NCI-H1417 (cell line): ENCODE measurements at places on chromosomes 16 and 17.

- no peak for DNase-seq
These were observed 220.0 kb downstream of the SOX9 start for GRCh38 chr17:72340836-72341235.

DNA sequence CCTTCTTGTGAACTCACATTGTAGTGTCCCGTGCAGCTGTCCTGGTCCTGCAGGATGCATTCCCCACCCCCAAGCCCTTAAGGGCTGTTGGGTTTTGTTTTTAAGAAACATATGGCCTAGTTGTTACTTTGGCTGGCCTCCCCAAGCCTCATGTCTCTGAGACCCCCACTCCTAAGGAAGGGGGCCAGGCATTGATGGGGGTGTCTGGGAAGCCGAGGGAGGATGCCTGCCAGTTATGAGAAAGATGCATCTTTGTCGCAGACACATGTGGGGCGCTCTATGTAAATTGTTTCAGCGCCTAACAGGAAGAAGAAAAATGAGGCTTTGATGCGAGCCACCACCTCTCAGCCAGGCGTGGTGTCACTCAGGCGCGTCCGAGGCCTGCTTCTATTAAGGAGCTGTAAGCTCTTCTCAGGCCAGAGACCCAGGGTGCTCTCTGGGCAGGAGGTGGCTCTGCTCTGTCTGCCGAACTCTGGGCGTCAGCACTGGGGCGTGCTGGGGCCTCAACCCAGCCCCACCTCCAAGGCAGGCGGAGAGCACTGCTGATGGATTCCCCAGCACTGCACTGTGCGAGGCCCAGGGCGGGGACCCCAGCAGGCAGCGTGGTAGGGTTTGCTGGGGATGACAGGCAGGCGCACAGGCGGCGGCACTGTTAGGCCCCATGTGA lies 70.6 kb downstream of the SREBF1 start:
- DNase-seq = no peak

GRCh38 chr16:3957344-3957980 lies 76.9 kb upstream of the CREBBP start:
- DNase-seq = peak; percentile 2

DNA sequence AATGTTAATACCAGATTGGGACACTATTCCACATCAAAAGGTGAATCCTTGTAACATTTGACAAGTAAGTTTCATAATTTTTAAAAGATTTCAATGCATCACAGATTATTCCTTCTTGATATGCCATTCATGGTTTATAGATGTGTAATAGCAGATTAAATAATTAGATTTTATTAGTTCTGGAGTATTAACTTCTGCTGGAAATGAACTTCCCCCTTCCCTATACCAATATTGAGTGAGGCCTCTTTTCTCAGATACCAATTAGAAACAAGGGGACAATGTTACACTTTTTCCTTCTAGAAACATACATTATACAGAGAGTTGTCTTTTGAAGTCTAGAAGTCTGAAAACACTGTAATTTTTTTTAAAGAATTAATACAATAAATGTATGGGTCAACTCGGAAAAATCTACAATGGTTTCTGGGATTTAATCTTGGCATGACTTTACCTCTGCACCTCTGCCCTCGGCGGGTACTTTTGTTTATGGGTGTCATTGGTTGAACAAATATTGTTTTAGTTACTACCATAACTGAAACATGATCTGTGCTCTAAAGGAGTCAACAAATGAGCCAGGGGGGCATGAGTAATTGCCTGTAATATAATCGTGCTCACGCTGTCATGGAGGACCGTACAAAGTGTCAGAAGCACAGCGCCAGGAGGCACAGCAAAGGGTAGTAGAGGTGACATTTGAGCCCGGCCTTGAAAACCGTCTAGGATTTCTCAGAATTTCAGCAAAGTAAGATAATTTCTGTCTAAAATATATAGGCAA lies 8.2 kb downstream of the LRRC37B start:
- peak; percentile 95 for DNase-seq

DNA sequence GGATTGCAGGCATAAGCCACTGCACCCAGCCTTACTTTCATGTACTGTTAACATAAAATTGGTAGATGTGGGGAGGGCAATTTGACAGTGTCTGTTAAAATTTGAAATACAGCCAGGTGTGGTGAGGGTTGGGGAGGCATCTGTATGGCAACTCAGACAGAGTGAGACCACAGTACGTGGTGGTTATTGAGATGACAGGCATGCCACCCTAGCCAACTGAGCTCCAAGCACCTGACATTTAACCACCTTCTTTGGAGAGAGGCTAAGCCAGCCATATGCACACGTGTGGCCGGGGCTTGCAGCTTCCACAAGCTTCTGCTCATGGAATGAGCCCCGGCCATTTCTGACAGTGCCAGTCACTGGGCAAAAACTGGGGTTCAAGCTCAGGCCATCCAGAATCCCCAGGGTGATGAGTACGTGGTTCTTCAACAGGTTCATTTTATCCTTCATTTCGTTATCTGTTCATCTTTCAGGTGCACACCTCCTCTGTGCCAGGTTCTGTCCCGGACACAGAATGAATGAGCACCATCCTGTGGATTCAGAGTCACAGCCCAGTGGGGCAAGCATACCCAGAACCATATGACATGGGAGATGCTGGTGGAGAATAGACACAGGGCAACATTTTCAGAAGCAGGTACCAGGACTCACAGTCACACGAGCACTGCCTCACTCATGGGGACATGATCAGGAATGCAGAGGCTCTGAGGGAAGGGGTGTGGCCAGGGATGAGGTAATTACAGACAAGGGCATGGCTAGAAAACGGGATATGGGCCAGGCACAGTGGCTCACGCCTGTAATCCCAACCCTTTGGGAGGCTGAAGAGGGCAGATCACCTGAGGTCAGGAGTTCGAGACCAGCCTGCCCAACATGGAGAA lies 36.2 kb downstream of the C16orf82 start:
- no peak for DNase-seq

DNA sequence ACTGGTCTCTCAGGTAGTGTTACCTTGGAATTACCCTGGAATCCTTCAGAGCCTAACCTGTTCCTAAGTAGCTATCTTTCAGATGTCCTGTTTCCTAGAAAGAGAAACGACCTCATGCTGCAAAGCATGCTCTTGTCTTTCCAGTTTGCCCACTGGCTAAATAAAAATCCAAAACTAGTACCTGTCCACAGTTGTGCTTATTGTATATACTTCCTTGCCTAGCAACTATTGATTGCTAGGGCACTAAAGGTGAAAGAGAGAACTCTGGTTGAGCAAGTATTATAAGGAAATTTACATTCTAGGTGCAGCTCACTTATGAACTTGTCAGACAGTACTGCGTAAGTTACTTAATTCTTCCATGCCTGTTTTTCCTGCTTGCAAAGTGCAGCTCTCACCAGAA lies 38.5 kb downstream of the LIG3 start:
- DNase-seq = no peak

GRCh38 chr16:86911437-86911958 lies 333.1 kb downstream of the FOXL1 start:
- DNase-seq = no peak

DNA sequence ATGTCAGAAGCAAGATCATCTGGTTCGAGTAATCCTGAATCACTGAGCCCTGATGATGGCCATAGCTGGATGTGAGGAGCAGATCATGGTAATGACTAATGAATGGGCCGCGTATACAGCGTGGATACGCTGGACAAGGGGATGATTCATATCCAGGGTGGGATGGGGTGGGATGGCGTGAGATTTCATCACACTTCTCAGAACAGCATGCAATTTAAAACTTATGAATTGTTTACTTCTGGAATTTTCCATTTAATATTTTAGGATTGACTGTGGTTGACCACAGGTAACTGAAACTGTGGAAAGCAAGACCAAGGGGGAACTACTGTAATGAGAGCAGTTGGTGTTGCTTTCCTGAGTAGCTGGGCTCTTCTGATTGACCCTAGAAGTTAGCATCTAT lies 225.5 kb downstream of the STX8 start:
- DNase-seq = no peak

- no peak for DNase-seq
These were observed 365.1 kb downstream of the CDH8 start for GRCh38 chr16:61671161-61671560.

GRCh38 chr16:14110728-14111251 lies 39.7 kb downstream of the MRTFB start:
- DNase-seq = no peak

DNA sequence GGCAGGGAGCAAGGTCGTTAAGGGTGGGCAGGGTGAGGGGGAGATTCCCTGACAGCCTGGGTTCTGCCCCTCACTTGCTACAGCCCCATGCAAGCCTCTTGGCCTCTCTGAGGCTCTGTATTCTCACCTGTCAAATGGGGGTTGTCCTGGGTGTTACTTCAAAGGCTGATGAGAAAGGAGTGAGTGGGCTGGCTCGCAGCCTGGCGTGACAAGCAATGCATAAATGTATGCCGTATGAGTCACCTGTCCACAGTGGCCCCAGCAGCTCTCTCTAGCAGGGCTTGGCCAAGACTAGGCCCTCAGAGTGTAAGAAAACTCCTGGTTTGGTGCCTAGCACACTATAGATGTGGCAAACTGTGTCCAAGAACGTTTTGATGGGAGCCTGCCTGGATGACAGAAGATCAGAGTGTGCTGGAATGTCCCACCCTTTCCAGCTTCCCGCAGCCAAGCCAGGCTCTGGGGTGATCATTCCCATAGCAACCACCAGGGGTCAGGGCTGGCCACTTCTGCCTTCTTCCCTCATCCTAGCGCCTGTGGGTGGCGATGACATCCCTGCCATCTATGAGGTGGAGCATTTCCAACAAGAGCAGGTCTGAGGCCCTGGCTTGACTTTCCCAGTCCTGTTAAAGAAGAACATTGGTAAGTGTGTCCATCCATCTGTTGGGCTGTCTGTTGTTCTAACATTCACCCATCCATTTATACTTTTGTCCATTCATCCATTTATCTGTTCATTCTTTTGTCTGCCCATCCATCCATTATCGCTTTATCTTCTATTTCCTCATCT lies 37.2 kb upstream of the ADGRG1 start:
- peak; percentile 12 for DNase-seq

DNA sequence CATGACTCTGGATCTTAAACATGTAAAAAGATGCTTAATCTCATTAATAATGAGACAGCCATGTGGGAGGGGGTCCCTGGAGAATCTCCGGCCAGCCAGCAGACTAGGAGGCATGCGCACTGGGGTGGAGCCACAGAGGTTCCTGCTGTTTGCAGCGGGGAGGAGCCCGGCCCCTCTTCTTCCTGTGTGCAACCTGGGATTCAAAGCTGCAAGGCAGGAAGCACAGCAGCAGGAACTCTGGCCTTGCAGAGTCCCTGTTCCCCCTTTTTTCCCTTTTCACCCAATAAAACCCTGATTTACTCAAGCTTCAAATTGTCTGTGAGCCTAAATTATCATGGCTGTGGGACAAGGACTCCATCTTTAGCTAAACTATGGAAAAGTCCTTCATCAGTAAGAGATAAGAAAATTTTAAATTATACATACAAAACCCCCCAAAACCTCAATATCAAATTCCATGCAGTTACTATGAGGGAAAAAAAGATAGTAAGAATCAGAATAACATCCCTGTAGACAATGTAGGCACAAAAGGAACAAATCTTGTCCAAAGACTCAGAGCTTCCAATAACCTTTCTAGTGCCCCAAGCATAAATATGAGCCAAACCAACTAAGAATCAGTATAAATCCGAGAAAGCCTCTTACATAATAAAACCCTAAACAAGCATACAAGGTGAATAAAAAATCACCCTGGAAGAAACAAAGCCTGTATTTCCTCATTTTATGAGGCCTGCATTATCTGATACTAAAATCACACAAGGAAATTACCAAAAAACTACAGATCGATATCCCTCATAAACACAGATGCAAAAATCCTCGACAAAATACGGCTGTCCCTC lies 12.1 kb downstream of the CFDP1 start:
- DNase-seq = peak; percentile 35

- DNase-seq = no peak
These were observed 275.1 kb upstream of the TBX2 start for GRCh38 chr17:61124562-61124961.

- no peak for DNase-seq
These were observed 56.5 kb downstream of the DNAH2 start for GRCh38 chr17:7774055-7774521.

GRCh38 chr16:49665482-49666230 lies 190.3 kb downstream of the ZNF423 start:
- no peak for DNase-seq

DNA sequence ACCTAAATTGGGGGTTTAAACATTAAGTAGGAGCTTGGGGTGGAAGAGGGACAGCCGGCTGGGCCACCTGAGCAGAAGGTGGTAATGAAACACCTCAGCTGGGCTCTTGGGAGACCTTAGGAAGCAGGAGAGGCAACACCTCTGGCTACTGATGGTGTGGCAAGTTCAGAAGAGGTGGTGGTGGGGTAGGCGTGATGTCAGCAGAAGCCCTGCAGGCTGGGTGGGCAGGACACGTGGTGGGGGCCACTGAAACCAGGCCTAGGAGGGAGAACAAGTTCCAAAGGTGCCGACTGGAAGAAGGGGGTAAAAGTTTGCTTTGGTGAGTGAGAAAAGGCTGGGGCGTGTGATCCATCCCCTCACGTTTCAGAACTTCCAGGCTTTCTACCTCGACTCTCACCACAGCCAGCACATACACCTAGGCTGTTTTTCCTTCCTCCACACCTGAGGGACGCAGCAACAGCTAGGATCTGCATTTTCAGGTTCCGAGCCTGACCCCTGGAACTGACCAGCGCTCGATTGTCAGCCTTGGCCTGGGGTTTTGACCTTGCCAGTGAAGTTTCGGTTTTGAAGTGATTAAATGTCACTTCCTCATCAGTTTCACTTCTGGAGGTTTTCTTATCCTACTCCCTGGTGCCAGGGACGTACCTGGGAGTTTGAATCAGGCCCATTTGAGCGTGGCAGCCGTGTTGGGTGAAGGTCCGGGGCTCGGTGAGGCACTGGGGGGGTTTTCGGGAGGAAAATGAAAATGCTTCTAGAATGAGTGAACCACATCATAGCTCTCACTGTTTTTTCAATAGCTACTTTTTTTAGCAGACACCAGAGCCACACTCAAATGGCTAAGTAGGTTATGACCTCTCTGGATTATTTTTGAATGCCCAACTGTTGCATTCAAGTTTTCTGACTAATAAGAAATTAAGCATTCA lies 10.0 kb downstream of the SNN start:
- no peak for DNase-seq

- DNase-seq = no peak
These were observed 528 bp downstream of the ITFG1 start for GRCh38 chr16:47460359-47460710.

DNA sequence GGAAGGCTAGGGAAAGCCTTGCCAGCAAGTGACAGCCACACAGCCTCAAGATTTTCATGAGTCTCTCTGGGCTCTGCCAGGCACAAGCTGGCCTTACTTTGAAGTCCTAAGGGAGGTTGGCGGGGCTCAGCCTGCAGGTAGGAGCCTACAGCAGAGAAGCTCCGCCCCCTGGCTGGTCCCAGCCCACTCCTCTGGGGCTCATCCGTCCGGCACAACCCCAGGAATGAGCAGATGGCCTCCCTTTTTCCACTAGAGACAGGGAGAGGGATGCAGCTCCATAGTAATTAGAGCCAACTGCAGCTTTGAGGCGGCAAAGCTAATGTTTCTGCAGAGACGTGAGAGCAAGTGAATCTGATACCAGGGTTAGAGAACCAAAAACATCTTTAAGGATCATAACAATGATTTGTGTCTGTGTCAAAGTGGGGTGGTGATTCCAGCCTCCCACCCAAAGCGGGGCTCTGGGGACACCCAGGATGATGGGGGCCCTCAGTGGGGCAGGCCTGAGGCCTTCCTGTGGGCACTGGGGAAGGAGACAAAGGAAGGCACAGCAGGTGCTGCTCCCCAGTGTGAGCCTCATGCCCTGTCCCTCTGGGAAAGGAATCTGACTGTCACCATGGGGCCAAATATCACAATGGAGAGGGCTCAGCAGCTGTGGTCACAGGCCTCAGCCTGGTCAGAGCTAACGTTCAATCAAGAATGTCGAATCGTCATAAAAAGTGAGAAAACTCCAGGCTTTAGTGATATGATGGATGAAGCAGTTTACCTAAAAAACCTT lies 61.5 kb downstream of the RBFOX3 start:
- no peak for DNase-seq

GRCh38 chr17:795721-796120 lies 13.6 kb downstream of the MRM3 start:
- no peak for DNase-seq
